ENCODE measurements at places on chromosomes 2 and 18.

DNA sequence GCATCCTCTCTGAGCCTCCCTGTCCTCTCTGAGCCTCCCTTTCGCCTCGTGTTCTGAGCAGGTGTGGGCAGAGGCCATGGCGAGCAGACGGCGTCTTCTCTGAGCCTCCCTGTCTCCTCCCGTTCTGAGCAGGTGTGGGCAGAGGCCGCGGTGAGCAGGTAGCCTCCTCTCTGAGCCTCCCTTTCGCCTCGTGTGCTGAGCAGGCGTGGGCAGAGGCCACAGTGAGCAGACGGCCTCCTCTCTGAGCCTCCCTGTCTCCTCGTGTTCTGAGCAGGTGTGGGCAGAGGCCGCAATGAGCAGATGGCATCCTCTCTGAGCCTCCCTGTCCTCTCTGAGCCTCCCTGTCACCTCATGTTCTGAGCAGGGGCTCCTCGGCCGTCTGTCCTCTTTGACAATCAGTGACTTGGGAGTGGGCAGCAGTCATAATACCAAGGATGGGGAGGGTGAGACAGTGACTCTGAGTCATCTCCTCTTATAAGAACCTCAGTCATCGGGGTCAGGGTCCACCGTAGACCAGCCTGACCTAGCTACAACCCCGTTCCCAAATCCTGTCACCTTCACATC is 395.1 kb upstream of the SALL3 start:
- H3K4me1 ChIP-seq = no peaks in the 10 kb centered on the region
- no peak overlapping the region for H3K27ac ChIP-seq
- H3K36me3 ChIP-seq = no peaks in the 10 kb centered on the region

GRCh38 chr18:2529154-2529553 is 42.2 kb downstream of the METTL4 start:
- no peaks in the 10 kb centered on the region for H3K27me3 ChIP-seq
- DNase-seq = no peak
- no peaks in the 10 kb centered on the region for H3K4me1 ChIP-seq

DNA sequence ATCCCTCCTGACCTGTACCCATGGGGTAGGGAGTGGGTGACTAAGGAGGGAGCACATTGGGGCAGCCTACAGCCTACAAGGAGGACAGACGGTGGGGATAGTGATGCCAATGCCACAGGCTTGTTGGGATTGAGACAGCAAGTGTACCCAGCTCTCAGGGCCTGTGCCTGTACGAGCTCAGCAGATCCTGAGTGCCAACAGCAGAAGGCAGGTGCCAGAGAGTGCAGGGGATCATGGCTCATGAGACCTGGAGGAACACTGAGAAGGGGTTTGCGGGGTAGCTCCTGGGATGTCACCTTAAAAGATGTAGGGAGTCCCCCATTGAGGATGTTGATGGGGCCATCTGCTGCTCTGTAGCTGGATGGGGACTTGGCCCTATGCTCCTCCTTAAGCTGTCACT is 10.3 kb upstream of the SNED1 start:
- H3K4me1 ChIP-seq = peaks cover 2% of the 10 kb centered on the region
- no peaks in the 10 kb centered on the region for H3K36me3 ChIP-seq
- no peak overlapping the region for H3K27ac ChIP-seq
- no peaks in the 10 kb centered on the region for H3K27me3 ChIP-seq
- no peak for DNase-seq

GRCh38 chr2:70041663-70042062 is 45.6 kb upstream of the PCBP1 start:
- no peak for DNase-seq
- peaks cover 7% of the 10 kb centered on the region for H3K36me3 ChIP-seq
- peaks cover 20% of the 10 kb centered on the region for H3K4me1 ChIP-seq
- H3K4me3 ChIP-seq = no peak overlapping the region
- no peak overlapping the region for H3K27ac ChIP-seq
- H3K27me3 ChIP-seq = no peaks in the 10 kb centered on the region

DNA sequence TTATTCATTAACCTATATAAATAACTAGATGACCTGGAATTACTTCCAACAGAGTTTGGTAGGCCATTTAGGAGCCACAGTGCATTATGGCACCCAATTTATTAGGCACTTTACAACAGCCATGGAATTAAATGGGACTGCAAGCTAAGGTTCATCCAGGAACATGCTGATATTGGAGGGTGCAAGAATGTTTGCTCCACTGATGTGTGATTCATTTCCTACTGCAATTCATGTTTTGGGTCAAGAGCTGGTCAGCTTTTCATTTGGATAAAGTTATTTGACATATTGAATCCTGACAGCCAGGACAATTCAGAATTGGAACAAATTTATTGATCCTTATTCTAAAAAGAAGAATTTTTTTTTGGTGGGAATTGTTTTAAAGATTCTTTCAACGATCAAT is 11.8 kb upstream of the LYPD1 start:
- no peak overlapping the region for H3K4me3 ChIP-seq
- H3K36me3 ChIP-seq = no peaks in the 10 kb centered on the region
- H3K27ac ChIP-seq = no peak overlapping the region
- DNase-seq = no peak

DNA sequence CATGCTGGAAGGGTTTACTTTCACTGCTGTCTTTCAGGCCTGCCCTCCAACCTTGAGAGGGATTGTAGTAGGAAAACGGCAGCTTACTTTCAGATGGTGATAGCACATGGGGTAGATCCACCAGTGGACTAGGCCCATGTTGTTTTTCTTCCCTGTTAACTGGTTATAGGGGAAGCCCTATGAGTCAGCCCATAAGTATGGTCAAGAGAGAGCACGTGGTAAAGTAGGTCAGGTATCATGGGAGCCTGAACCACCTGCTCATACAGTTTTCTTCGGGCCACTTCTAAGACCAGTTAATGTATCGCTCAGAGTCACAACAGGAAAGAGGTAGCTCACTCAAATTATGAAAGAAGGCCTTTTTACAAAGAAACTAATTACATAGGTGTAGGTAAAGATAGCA is 33.0 kb downstream of the PDK1 start:
- DNase-seq = no peak
- H3K27me3 ChIP-seq = no peaks in the 10 kb centered on the region
- H3K27ac ChIP-seq = no peak overlapping the region
- peaks cover 40% of the 10 kb centered on the region for H3K36me3 ChIP-seq
- no peak overlapping the region for H3K4me3 ChIP-seq
- H3K4me1 ChIP-seq = no peaks in the 10 kb centered on the region

GRCh38 chr2:105671156-105671555 is 73.6 kb upstream of the NCK2 start:
- no peaks in the 10 kb centered on the region for H3K4me1 ChIP-seq
- H3K27me3 ChIP-seq = no peaks in the 10 kb centered on the region
- H3K27ac ChIP-seq = no peak overlapping the region
- DNase-seq = no peak

DNA sequence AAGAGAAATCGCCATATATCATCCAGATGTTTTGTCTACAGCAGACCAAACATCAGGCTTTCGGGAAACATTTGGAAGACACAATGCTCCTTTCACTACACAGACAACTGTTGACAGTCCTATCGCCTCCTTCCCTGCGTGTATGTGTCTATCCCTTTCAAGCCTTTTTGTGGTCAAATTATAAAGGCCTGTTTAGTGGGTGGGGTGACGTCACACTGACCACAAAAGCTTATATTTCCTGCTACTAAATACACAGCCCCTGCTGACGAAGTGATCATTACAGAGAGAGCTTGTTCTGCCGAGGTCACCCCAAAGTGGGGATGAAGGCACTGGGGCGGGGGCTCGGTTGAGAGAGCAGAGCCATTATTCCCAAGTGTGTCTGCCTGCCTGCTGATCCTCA is 302.7 kb upstream of the TNP1 start:
- H3K4me3 ChIP-seq = no peak overlapping the region
- no peaks in the 10 kb centered on the region for H3K27me3 ChIP-seq
- no peak overlapping the region for H3K27ac ChIP-seq
- no peak for DNase-seq
- peaks cover 3% of the 10 kb centered on the region for H3K4me1 ChIP-seq

- H3K27me3 ChIP-seq = no peaks in the 10 kb centered on the region
- no peak for DNase-seq
- no peak overlapping the region for H3K4me3 ChIP-seq
Measured at GRCh38 chr2:233538741-233539140, 27.8 kb downstream of the USP40 start.

DNA sequence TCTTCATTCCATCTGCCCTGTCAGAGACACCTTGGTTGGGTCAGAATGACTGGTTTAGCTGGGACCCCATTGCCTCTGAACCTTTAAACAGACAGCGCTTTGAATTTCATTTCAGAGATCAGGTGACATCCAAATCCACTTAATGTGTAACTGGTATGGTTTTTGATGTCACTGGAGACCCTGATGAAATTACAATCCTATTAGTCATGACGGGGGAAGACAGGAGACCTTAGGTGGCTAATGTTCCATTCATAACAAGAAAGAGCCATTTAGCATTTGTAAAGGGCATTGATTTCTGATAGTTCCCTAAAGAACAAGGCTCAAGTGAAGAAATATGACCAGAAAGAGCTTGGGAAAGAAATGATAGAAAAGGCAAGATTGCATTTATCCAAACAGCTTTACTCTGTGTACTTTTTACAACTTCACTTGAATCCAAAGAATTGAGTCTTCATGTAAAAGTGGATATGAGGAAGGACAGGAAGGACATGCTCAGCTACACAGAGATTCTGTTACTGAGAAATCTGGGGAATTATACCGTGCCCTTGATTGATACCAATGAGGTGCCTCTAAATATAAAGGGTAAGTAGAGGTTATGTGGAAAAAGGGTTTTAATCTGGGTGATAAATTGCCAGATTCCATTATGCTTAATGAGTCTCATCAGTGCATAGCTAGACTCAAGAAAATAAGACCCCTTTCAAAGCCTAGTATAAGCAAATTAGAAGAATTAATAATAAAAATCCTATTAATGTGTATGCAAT is 198.2 kb downstream of the NCKAP5 start:
- H3K4me3 ChIP-seq = no peak overlapping the region
- no peak for DNase-seq
- no peaks in the 10 kb centered on the region for H3K4me1 ChIP-seq
- H3K36me3 ChIP-seq = no peaks in the 10 kb centered on the region
- no peaks in the 10 kb centered on the region for H3K27me3 ChIP-seq

DNA sequence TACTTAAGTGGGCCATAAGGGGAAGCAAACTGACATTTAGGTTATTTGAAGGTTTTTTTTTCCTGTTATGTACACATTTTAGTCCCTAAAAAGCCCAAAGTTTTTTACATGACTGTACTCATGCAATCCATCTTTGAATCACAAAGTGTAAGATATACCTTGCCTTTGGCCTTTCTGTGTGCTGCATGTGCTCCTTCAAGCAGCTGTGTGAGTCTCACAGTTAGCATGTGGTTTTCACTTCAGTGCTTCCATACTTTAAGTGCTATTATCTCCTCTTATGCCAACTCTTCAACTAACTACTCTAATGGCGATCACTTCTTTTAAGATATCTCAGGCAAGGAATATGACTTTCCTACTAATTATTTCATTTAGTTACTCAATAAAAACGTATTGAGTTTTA is 597.1 kb upstream of the ACVR2A start:
- H3K27me3 ChIP-seq = no peaks in the 10 kb centered on the region
- no peak overlapping the region for H3K4me3 ChIP-seq
- no peak for DNase-seq
- no peaks in the 10 kb centered on the region for H3K4me1 ChIP-seq
- no peak overlapping the region for H3K27ac ChIP-seq
- H3K36me3 ChIP-seq = no peaks in the 10 kb centered on the region
